Activated CD4-positive, alpha-beta T cell treated with anti-CD3 and anti-CD28 coated beads for 24 hours (primary cell): ENCODE measurements at places on chromosomes 12 and 14.

GRCh38 chr14:90503582-90503981, 106.8 kb downstream of the CALM1 start:
- no peak for DNase-seq

- DNase-seq = no peak
Measured at GRCh38 chr12:121811434-121812319, 7.9 kb downstream of the SETD1B start.

DNA sequence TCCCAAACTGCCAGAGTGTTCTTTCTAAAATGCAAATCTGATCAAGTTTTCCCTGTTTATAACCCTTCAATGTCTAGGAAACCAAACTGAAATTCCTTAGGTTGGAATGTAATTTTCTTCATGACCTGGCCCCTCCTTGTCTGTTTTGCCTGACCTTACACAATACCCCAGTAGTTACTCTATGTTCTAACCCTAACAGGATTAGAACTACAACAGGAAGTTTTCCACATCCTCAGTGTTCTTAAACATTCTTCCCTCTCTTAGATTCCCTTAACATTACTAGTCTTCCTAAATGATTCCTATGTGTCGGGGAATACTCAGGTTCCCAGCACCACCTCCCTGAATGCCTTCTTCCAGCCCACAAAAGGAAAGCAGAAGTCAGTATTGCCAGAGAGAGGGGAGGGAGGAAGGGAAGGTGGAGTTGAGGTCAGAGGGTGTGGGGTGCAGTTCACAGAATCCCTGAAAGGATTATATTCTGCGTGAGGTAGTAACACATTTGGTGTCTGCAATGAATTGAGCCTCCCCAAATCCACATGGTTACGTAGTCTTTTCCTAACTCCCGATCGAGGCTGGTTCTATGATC, 72.6 kb downstream of the BBS10 start:
- no peak for DNase-seq

- no peak for DNase-seq
Measured at GRCh38 chr12:15306605-15307004, 15.7 kb upstream of the PTPRO start.

DNA sequence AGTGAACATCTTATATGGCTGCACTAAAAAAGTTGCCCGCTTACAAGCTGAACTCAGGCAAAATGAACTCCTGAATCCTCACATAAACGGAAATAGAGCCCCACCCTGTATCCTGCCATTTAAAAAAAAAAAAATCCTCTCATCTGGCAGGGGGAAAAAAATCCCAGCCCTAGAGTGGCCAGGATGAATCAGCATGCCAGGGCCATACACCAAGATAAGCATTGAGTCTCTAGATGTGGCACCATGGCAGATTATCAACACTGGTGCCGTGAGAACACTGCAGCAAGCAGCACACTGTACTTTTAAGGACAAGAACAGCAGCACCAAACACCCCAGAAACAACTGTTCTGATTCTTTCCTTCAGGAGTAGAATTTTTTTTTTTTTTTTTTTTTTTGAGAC, 65.5 kb downstream of the RASSF3 start:
- DNase-seq = no peak

GRCh38 chr14:21612324-21612723, 22.4 kb downstream of the OR10G2 start:
- no peak for DNase-seq

DNA sequence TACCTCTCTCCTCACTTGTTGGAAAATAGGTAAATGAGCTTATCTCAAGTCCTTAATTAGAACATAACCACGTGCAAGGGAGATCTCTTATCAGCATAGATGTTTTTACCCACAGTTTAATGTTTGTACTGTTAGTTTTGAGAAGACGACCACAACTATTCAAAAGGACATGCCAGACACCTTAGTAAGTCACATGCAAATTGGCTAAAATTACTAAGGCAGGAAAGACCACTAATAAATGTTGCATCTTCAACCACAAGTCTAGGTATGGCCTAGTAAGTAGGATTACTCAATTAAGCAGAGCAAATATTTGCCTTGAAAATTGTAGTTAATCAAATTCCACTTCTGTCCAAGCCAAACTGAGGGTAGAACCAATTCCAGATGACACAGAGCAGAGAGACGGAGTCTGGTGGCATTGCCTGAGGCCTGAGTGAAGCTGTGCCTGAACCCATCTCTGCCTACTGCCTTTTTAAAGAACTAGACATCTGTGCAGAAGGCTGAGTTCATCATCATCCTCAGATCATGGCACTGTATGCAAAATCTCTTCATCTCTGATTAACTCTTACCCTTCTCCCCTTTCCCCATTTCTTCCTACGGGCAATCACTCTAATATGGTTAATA, 29.7 kb upstream of the CHST11 start:
- DNase-seq = no peak

- DNase-seq = no peak
Measured at GRCh38 chr14:97164021-97164420, 366.8 kb downstream of the VRK1 start.

- peak; percentile 38 for DNase-seq
Measured at GRCh38 chr12:62210422-62210821, 49.8 kb upstream of the USP15 start.

DNA sequence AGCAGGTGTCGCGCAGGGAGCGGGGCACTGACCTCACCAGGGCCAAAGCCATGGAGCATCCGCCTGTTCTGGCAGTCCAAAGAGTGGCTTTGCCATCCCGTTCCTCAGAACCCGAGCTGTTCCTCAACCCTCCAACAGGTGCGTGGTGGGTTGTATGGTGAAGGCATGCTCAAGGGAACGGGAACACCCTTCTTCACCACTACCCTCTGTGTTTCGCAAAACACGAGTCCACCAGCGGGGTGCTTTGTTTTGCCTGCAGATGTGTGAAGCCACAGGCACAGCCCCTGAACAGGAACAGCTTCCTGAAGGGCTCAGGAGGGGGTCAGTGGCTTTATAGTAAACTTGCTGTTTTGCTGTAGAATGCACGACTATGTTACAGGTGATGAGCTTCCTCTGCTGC, 52.7 kb downstream of the SMOC1 start:
- no peak for DNase-seq

GRCh38 chr12:19833775-19834501, 394.6 kb downstream of the AEBP2 start:
- peak; percentile 4 for DNase-seq

- DNase-seq = no peak
Measured at GRCh38 chr12:93376436-93377251, 1.1 kb upstream of the NUDT4 start.

- DNase-seq = no peak
Measured at GRCh38 chr14:99157676-99158075, 114.3 kb downstream of the BCL11B start.

DNA sequence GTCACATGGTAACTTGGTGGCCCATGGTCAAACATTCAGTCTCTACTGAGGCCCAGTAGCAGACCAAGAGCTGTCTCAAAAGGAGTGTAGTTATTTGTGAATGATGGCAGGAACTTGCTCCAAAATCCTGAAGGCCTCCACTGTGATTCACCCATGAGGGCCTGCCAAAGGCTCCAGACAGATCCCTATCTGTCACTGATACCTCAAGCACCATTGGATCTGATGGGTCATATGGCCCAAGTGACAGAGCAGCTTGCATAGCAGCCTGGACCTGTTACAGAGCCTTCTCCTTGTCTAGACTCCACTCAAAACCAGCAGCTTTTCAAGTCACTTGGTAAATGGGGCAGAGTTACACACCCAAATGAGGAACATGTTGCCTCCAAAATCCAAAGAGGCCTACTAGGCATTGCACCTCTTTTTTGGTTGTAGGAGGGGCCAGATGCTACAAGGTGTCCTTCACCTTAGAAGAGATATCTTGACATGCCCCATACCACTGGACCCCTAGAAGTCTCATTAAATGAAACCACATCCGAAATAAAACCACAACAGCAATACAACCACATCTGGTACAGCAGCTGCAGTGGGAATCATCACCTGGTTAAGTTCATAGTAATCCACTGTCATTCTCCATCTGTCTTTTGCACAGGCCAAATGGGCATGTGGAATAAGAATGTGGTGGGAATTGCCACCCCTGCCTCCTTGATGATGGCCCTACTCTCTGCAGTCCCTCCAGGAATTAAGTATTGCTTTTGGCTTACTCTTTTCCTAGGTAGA, 150.4 kb upstream of the MAX start:
- DNase-seq = no peak

DNA sequence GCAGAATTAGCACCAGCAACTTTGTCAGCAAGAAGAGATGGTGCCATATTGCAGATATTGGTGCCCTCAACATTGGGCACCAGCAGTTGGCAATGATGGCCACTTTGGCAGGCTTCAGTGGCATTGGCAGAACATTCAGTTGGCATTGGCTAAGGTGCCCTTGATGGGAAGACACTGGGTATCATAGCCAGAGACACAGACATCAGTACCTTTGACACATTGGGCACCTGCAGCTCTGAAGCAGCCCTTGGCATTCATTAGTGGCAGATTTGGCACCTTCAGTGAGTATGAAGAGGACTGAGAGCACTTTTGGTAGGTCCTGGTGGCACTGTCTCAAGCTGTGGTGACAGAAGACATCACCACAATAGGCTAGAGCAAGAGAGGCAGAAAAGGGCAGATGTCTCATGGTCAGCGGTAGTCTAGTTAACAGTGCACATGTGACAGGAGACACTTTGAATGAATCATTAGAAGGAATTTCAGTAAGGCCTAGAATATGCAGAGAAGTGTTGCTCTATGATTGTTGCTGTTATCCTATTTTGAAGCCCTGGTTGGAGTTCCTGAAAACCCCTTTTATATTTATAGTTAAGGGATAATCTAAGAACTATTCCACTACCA, 422.2 kb downstream of the APAF1 start:
- DNase-seq = no peak

- no peak for DNase-seq
Measured at GRCh38 chr12:19480459-19480858, 41.2 kb downstream of the AEBP2 start.

DNA sequence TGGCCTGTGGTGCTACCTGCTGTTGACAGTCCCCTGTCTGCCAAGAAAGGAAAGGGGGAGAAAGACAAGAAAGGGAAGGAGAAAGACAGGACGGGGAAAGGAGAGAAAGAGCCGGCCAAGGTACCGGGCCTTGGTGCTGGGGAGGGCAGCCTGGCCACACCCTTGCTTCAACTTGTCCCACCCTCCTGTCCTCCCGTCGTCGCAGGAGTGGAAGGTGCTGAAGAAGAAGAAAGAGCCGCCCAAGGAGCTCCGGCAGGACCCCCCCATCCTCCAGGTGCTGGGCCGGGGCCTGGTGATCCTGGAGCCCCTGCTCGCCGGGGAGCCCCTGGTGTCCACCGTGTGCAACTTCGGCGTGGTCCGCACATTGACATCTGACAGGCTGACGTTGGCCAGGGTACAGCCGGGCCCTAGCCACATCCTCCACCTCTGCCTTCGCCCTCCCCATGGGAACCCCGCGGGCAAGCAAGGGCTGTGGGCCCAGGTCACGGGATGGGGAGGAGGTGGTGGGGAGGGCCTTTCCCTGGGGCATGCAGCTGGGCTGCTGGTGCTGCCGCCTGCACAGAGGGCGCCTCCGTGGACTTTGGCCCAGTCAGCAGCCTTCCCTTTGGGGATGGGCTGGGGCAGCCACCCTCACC, 2.9 kb upstream of the B3GNT4 start:
- DNase-seq = no peak

- DNase-seq = no peak
Measured at GRCh38 chr14:80792771-80793170, 148.8 kb downstream of the CEP128 start.

DNA sequence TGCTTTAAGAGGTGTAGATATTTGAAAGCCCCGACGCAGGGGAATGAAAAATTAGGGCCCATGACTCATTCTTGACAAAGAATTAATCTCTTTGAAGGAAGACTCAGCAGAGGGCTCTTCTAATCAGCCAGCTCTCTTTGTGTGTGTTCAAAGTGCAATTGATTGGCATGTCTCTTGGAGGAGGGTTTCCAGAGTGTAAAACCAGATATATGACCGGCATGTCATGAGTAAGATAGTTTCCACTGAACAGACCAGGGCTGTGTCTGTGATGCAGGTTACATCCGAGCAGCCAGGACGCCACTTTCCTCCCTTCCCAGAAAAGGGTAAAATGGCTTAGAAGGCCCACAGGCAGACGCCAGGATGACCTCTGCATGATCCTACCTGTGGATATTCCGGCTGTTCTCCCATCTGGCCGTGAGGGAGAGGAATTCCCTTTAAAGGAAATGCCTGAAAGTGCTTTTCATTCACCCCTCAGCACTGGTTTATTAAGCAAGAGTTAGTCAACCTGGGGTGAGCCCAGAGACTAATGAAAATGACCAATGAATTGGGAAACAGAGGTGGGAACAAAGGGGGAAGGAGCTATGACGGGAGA, 7.2 kb upstream of the KRT75 start:
- DNase-seq = no peak

- DNase-seq = no peak
Measured at GRCh38 chr14:64646103-64646502, 58.1 kb upstream of the PLEKHG3 start.

- no peak for DNase-seq
Measured at GRCh38 chr12:71193041-71193440, 35.2 kb upstream of the TSPAN8 start.

- no peak for DNase-seq
Measured at GRCh38 chr14:103313704-103314103, 20.3 kb upstream of the EIF5 start.

DNA sequence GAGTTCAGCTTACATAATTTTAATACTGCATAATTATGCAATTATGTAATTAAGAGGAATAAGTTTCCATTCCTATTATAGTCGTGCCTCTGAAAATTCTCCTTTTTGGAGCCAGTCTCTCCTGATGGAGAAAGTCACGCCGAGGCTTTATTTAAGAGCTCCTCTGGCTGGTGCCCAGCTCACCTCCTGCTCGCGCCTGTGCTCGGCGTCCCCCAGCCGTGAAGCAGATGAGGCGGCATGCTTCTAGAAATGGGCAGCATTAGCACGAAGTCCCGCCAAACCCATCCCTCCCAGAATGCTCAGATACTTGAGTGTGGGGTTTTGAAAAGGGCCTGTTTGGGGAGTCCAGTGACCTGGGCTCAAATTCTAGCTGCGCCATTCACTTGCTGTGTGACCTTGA, 153.0 kb downstream of the PHETA1 start:
- DNase-seq = no peak

- DNase-seq = no peak
Measured at GRCh38 chr12:65229441-65229840, 49.0 kb upstream of the MSRB3 start.

DNA sequence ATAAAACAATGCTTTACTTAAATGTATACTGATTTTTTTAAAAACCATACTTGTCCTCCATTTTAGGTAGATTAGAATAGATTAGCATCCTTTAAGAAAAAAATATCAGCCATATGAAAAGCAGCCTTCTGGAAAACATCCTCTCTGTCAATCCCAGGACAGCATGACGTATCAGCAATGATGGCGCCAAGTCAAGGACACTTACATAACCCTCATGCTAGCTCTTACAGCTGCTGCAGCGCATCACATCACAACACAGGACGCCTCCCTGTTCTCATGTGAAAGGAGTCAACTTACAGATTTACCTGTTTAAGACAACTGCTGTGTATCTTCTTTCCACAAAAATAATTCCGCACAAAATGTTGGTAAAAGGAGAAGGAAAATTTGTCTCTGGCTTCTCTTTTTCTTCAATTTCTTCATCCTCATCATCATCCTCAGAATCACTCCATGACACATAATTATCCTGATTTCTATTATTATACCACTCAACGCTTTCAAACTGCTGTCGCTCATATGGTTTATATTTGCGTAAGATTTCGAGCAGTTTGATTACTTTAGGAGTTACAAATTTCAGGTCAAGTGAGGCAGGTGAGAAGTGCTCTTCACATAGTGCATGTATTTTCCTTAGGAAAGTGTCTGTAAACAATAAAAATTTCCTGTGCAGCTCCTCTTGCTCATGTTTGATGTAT, 33.3 kb downstream of the DICER1 start:
- DNase-seq = no peak
